Immature natural killer cell (primary cell): ENCODE measurements at places on chromosomes 3 and 15. TPM values are rescaled to one million over a fixed set of nuclear protein-coding genes. Genes with fewer than 3 reads are reported as not detected.
A peak's percentile ranks its signal among the peaks of the same experiment; 100 is the strongest.

- DNase-seq: no peak
Observed at GRCh38 chr3:197392961-197393360, 94.5 kb upstream of the DLG1 start.

DNA sequence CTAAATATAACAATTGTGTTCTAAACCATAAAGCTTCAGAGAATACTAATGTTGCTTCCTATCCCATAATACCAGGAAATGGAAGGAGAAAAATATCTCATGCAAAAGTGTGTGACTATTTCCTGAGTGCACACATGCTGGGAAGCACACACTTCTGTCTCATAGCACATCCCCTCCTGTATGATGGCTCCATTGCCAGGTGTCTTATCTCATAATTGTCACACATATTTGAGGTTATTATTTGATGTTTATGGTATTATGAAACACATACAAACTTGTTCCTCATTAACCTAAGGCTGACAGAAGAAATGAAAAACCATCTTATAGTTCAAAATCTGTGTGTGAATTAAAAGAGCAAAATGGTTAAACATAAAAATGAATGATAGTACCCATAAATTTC lies 65.4 kb downstream of the SERP1 start:
- DNase-seq: no peak

GRCh38 chr3:190012314-190012782 lies 108.3 kb downstream of the P3H2 start:
- DNase-seq: no peak

The FSIP1 gene
- polyA plus RNA-seq: 1.3 TPM

The EIF4A2 gene
- 132 TPM for polyA plus RNA-seq

DNA sequence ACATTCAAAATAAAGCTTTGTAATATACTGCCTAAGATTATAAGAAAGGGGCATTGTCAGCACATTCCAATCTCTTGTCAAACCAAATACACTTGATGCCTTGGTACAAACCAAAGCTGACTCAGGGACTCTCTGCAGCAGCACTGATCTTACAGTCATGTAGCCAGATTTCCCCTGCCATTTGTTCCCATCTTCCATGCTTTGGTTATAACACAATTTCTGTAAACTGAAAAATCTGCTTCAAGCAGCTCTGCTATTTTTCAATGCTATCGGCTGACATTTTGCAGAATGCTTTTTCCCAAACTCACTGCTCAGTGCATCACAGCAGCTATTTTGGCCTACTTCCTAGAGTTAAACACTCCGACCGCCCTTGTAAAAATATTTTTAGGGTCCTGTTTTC lies 18.2 kb downstream of the PLOD2 start:
- DNase-seq: no peak

GRCh38 chr3:40915346-40915865 lies 283.9 kb upstream of the CTNNB1 start:
- no peak for DNase-seq

DNA sequence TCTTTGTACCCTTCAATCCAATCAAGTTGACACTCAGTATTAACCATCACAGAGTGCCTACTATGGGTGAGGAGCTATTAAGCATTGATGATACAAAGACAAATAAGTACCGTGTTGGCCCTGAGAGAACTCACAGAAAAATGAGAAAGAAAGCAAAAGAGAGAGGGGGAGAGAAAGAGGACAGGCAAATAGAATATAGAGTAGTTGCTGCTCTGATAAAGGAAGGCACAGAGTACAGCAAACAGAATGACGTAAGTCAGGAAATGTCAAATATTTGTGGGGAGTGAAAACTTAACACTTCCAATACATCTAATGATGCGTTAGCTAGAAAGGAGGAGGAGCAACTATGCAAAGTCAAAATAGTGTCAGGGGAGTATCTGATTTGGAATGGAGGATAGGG lies 320.6 kb upstream of the KCNH8 start:
- DNase-seq: no peak

The WDR5B gene
- 2.2 TPM for polyA plus RNA-seq

- DNase-seq: peak; percentile 27
Observed at GRCh38 chr15:40754574-40754882, 526 bp downstream of the RMDN3 start.
